ENCODE measurements at places on chromosomes 7 and 10.

GRCh38 chr10:114635101-114635500 lies 23.0 kb downstream of the ABLIM1 start:
- no peak for DNase-seq

DNA sequence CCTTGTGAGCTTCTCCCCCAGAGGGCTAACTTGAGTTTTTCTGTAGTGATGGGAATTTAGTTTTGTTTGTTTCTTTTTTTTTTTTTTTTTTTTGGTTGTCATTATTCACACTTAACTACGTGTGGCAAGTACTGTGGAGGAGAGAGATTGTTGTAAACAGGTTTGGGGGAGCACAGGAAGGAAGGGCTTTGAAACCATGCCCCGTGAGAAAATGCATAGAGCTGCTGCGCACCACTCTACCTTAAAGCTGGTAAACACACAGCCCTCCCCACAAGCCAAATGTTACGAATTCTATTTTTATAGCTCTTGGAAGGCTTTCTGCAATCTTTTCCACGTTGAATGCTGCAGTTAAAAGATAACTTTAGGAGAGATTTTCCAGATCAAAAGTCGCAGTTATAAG lies 76.2 kb downstream of the ZNF22 start:
- DNase-seq: no peak

GRCh38 chr7:74521855-74522254 lies 68.1 kb downstream of the GTF2IRD1 start:
- DNase-seq: no peak

DNA sequence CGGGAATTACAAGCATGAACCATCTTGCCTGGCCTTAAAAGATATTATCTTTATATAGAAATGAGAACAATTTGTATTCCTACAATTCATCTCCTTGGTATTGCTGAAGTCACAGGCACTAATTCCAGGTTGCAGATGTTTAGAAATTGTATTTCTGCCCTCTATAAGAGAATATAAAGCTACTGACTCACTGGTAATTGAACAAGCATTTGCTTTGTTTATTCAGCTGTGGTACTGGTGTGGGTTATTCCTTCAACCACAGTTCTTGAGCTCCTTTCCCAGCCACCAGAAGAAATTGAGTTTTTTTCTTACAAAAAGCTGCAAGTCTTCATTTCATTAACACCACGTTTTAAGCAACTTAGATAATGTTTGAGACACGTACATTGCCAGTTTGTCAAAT lies 29.0 kb upstream of the MPP7 start:
- no peak for DNase-seq

GRCh38 chr7:128891110-128891941 lies 19.2 kb downstream of the KCP start:
- DNase-seq: peak; percentile 22

DNA sequence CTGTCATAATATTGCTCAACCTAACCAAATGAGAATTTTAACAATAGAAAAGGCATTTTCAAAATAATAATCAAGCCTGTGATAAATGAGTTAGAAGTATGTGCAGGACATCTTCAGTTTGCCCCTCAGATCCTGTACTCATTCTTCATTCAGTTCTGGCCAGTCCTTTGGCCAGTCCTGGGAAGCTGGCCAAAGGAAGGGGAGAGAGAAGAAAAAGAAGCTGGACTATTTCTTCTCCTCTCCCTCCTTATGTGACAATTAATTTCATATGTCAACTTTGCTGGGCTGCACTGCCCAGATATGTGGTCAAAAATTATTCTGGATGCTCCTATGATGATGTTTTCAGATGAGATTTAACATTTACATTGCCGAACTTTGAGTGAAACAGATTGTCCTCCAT lies 31.6 kb upstream of the ITGB8 start:
- no peak for DNase-seq

DNA sequence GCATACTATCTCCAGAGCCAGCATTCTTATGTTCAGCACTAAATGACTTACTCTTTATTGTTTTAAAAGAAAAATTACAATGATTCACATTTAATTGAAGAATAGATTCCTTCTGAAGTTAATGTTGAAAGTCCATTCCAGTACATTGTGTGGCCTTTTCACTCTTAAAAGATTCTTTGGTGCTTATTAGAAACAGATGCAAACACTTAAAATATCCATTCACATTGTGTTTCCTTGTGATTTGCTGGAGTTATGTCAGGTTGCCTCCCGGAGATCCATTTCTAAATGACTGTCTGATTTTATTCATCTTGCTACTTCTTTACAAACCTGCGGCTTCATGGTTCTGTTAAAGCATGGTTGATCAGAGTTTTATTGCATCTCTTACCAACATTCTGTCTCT lies 152.8 kb downstream of the FOXP2 start:
- no peak for DNase-seq

DNA sequence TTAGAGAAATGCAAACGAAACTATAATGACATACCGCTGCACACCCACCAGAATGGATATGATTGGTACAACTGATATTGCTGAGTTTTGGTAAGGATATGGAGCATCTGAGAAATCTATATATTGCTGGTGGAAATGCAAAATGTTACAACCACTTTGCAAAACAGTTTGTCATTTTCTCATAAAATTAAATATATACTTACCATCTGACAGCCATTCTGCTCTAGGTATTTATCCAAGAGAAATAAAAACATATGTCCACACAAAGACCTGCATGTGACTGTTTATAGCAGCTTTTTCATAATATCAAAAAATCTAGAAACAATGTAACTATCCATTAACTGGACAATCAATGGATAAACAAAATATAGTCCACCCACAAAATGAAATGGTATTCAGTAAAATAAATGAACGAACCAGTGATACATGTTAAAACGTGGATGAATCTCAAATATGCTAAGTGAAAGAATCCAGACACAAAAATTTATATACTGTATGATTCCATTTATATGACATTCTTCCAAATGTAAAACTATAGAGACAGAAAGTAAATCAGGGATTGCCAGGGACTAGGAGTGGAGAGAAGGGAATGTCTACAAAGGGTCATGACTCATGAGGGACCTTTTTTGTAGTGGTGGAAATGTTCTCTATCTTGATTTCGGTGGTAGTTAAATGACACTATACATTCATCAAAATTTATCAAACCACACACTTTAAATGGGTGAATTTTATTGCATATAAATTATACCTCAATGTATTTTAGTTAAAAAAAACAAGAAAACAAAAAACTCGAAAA lies 312.0 kb upstream of the GLI3 start:
- no peak for DNase-seq

DNA sequence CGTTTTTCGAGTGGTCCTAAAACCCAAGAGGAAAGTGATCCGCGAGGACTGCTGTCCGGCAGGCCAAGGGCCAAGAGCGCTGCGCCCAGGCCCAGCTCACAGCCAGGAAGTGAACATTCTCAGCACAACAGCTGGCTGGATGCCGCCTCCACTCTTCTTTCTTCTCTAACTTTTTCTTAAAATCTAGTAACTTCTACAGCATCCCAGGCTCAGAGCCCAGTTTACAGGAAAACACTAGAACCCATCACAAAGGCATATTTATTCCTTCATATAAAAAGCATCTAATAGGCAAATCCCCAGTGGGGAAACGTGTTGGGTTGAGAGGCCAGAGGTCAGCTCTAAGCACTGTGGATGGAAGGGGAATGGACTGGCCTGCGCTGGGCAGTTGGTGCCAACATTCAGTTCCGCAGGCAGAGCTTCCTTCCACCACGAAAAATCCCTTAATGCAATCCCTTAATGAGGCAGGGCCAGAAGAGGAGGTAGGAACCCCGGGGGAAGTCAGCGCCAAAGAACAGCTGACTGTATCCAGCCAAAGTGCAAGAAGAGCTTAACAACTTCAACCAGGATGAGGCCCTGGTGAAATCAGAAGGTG lies 74.8 kb downstream of the ZRANB1 start:
- no peak for DNase-seq

- DNase-seq: no peak
These were observed 82.9 kb downstream of the OTUD1 start for GRCh38 chr10:23521735-23522134.

DNA sequence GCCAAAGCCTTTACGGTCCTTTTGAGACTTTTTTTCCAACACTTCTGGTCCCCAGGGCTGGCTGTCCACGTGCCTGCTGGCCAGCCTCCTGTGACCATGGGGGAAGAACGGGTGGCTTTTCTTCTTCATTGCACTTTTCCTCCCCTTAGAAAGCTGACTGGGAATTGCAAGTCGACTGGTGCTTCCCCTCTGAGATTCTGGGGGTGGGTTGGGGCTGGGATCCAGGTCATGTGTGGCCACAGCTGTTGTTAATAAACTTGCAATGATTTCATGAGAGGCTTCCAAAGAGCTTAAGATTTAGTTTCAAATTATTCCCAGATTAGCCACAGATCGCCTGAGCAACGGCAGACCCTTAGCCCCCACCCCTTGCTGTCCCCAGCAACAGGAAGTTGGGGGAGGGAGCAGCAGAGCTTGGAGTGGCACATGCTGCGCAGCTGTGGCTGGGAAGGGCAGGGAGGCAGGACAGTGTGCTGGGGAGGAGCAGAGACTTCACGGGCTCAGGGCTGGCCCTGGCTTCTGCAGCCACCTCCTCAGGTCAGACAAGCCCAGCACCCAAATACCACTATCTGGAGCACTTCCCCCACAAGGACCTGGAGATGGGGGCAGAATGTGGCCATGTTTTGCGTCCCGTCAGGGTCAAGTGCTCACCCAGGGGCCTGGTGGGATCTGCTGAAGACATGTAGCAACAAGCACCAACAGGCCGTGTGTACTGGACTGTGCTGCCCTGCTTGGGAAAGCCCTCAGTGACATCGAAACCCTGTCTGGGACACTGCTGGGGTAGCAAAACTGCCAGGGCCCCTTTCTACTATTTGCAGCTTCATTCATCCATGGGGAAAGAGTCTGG lies 147.1 kb downstream of the RNF216 start:
- DNase-seq: no peak

DNA sequence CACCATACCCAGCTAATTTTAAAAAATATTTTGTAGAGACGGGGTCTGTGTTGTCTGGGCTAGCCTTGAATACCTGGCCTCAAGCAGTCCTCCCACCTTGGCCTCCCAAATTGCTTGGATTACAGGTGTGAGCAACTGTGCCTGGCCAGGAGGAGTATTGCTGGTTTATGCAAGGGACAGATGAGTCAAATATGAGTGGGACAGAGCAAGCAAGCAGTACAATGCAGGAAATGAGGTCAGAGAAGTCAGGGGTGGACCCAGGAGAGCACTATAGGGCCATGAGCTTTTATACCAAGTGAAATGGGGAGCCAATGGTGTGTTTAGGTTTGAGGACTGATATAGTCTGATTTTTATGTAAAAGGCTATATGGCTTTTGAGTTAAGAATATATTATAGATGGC lies 6.3 kb downstream of the TSPAN13 start:
- DNase-seq: no peak

DNA sequence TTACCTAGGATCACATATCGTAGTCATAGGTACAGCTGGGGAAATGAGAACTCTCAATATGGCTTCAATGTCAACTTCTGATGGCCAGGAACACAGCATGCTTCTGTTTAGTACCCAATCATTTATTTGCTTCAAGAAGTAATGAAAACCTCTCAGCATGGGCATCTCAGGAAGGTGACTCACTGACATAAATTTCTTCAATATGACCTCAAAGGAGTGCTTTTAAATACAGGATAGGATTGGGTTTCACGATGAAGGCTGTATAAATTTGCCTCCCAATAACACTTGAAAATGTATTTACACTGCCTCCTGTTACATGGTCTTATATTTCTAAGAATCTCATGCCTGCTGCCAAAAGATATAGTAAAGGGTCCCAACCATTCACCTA lies 15.1 kb downstream of the ITGA8 start:
- no peak for DNase-seq

DNA sequence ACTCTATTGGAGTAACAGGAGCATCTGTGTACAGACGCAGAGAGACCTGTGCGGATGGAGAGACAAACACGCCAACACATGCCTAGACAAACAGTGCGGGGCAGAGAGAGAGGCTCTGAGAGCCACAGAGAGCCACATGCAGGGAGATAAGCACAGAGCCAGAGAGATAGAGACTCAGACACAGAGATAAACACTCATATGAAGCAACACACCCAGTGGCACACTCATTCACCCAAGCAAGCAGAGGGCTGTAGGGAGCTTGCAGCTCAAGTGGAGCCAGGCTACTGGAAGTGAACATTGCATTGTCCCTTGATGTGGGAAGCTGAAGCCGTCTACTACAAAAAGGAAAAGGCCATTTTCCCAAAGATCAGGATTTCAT lies 46.6 kb upstream of the PODXL start:
- peak; percentile 70 for DNase-seq

GRCh38 chr10:100519311-100520051 lies at the start of gene SEC31B:
Gene SEC31B, minus strand, starts transcription at chr10:100519861. Its CDS starts 2,909 bp downstream, at chr10:100516952.
- DNase-seq: no peak

DNA sequence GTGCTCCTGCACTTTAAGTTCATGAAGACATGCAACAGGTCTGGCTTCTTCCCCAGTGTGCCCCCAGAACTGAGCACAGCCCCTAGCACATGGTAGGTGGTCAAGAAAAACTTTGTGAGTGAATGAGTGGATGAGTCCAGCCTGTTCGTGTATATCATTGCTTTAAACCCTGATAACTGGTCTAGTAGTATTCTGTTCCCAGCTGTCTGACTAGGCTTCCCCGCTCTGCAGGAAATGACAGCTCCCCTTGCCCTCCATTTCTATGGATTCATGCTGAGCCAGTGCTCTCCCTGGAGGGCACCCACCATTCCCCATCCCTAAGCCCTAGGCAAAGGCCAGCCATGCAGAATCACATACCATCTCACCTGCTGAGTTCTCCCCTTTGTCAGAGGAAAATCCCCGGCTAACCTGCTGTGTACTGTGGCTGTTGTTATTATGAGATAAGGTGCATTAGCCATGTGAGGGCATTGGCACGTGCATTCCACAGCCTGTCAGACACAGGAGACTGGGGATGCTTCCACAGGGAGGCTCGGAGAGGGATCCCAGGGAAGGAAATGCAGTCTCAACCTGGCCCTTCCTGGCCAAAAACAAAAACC lies 698.9 kb downstream of the GRID1 start:
- no peak for DNase-seq

- DNase-seq: no peak
These were observed 1.4 kb downstream of the BTAF1 start for GRCh38 chr10:91925022-91925320.

DNA sequence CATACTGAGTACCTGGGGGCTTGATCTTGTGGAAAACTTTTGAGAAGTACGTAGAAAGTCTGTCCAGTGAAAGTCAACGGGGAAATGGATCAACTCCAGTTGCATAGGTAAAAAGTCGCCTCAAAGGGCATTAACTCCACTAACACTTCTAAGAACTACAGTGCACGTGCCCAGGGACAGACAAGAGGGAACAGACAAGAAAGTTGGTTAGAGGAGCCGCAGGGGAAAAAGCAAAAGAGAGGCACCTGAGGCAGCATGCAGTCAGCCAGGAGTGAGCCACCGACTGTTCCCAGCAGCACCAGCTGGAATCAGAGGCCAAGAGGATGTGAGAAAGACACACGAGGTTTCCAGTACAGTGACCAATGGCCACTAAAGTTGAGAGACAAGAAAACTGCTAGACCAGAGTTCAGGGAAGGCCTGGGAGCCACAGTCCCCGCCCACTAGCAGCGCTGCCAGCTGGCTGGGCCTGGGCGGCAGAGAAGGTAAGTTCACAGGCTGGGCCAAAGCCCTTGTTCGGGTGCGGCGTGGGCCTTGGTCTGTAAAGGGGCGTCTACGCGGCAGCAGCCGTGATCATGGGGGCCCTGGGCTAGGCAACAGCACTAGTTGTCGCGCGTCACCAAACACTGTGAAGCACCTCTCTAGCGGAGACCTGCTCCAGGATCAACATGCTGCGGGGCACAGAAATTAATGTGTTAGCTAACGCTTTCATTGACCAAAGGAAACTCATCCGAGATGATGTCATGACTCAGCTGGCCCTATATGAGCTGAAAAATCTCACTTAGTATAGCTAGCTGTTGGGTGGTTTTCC lies 14.0 kb downstream of the ITGB1 start:
- no peak for DNase-seq
